ENCODE measurements at places on chromosomes 4 and X.

GRCh38 chr4:77960367-77960766 is 96.8 kb upstream of the FRAS1 start:
- DNase-seq = no peak

DNA sequence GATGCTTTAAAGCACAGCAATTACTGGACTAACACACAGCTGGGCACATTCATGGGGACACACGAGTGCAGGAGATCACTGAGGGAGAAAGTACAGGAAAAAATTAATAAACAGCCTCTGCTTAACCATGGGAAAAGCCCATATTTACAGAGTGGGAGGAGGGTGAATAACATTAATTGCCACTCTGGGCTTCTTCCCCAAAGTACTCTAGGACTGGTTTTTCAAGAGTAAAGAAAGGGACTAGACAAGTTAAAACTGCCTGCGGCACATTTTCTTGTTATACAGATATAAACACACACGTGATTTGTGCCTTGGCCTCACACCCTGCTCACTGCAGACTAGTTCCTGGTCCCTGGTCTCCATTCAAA is 179.7 kb upstream of the TET2 start:
- DNase-seq = no peak

DNA sequence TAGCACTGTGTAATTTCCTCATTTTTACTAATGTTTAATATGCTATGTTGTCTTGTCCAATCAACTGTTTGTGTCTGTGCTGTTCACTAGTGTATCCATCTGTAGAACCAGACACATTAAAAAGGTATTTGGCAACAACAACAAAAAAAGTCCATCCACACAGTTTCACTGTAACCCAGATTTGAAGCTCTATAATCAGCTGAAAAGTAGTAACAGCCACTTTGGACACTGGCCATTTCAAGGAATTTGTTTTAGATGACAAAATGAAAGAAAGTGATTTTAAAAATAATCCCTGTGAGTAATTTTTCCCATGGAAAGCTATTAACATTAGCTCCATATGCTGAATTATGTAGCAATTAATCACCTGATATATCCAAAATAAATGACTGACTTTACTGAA is 2.2 kb upstream of the FBXL5 start:
- no peak for DNase-seq

DNA sequence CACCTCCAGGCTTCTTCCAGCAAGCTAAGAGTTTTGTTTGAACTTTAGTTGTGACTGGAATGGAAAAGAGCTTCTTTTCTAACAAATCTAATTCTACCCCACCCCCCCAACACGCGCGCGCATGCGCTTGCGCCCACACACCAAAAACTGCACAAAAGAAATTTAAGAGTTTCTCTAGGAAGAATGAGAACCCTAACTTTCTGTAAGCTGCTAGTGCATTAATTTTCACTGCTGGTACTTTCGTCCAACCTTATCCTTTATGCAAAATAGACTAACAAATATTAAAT is 9.0 kb upstream of the INTU start:
- DNase-seq = no peak

DNA sequence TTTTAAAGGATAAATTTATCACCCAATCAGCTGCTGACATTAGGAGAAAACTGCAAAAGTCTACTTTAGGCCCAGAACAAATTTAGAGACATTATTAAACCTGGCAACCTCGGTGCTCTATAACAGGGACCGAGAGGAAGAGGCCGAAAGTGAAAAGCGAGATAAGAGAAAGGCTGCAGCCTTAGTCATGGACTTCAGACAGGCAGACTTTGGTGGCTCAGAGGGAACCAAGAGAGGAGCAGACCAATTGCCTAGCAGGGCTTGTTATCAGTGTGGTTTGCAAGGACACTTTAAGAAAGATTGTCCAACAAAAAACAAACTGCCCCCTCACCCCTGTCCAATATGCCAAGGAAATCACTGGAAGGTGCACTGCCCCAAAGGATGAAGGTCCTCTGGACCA is 12.8 kb upstream of the UGT2B10 start:
- DNase-seq = no peak

DNA sequence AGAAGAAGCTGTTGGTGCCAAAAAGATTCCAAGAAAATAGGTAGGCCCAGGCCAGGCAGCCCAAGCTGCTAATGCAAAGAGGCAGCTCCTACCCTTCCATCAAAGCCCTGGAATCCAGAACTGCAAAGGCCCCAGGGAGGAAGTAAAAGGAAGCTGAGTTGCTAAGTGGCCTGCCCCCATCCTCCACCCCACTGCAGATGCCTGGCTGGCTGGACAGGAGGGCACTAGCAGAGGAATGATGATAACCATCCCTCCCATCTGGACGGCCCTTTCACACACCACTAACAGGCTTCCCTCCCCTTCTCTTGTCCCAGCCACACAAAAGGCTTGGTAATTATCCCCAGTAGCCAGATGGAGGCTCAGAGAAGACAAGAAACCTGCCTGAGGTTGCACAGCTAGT is 32.4 kb upstream of the PJA1 start:
- DNase-seq = no peak

GRCh38 chr4:116724249-116724648 is 361.1 kb downstream of the TRAM1L1 start:
- DNase-seq = no peak

- DNase-seq = no peak
Observed at GRCh38 chrX:24117258-24117657, 32.3 kb upstream of the ZFX start.

DNA sequence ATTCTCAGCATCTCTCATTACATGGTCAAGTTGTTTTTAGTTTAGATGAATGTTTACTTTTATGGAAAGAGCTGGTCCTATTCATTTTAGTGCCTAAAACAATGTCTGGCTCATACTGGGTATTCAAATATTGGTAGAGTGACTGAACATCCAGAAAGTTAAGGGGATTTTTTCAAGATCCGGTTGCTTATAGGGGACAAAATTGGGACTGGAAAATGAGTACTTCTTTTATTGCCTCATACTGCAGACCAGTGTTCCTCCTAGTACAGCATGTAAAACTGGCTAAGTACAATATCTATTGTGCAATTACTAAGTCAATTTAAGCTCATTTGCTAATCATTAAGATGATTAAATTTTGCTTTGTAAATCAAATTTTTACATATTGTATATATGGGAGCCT is 13.9 kb downstream of the RP2 start:
- DNase-seq = no peak

DNA sequence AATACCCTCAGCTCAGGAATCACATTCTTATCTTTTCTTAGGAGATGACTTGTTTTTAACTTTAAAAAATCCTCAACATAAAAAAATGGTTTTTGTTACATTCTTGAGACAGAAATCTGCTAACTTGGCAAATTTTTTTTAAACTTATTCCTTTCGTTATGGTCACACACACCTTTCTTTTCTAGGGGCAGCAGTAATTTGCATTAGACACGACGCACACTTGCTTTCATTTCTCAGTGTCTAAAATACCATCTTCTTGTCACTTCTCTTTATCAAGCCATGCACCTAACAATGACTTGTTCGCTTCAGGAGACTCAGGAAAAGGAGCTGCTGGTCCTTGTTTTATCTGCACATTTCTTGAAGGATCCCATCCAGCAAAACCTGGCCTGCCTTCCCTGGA is 112.6 kb upstream of the TBL1X start:
- DNase-seq = no peak

DNA sequence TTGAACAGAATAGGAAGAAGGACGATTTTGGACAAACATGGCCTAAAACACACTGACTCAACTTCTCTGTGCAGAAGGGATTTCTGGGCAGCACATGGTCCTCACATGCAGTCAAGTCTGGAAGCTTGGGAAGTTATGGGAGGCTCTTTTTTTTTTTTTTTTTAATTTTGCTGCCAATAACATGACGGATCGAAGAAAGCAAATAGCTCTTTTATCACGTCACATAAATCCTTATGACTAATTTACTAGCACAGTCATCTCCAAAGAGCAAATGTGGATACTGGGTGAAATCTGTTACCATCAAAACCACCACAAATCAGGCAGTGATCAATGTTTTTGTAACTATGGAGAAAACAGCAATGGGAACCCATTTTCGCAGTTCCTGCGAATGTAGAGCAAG is 193.3 kb upstream of the FAM9B start:
- DNase-seq = no peak
